ENCODE measurements at places on chromosomes 2 and 18.

- no peak for DNase-seq
Observed at GRCh38 chr2:59752071-59752470, 801.4 kb downstream of the BCL11A start.

DNA sequence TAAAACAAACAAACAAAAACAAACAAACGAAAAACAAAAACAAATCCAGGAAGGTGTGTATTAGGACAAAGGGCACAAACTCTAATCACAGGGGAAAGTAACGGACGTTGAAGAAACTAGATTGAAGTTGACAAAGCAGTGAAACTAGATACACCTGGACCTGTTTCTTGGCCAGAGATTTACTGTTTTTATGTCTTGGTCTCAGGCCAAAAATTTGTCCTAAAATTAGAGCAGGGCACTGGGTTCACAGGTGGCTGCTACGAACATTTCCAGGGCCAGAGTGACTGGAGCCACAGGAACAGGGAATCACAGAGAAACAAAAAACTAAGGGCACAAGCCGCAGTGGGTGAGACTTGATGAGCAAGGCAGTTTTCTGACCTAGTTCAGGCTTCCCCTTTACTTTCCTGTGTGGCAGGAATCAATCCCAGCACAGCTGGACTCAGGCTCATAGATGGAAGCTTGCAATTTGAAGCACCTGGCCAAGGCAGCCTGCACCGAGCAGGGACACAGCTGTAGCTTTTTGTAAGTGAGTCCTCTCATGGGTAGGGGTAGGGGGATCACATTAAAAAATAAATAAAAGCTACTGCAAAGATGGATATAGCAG, 329.4 kb downstream of the DLGAP1 start:
- no peak for DNase-seq

DNA sequence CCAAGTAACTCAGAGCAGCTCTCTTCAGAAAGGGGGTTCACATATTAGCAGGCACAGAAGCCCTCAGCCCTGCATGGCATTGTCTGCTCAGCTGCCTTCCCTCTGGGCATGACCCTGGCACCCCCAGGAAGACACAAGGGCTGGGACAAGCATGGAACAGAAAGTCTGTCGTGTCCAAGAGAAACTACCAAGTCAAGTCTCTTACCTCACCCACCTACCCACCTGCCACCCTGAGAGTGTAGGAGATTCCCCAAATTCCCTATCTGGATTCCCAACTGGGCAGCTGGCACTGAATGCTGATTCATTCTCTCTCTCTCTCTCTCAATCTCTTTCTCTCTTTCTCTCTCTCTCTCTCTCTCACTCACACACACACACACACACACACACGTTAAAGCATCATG, 21.6 kb downstream of the SMAD7 start:
- no peak for DNase-seq

DNA sequence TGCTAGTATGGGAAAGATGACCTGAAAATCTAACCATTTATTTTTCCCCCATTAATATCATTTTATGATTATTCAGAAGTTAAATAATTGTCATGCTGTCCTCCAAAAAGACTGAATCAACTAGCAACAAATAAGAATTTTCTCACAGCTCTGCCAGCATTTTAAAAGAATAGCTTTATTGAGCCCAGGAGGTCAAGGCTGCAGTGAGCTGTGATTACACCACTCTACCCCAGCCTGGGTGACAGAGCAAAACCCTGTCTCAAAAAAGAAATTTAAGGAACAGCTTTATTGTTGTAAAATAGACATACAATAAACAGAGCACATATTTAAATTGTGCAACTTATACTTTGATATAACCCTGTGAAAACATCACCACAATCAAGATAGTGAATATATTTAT, 24.8 kb upstream of the IL1A start:
- DNase-seq = no peak

GRCh38 chr2:66803726-66804125, 368.8 kb downstream of the MEIS1 start:
- DNase-seq = no peak

DNA sequence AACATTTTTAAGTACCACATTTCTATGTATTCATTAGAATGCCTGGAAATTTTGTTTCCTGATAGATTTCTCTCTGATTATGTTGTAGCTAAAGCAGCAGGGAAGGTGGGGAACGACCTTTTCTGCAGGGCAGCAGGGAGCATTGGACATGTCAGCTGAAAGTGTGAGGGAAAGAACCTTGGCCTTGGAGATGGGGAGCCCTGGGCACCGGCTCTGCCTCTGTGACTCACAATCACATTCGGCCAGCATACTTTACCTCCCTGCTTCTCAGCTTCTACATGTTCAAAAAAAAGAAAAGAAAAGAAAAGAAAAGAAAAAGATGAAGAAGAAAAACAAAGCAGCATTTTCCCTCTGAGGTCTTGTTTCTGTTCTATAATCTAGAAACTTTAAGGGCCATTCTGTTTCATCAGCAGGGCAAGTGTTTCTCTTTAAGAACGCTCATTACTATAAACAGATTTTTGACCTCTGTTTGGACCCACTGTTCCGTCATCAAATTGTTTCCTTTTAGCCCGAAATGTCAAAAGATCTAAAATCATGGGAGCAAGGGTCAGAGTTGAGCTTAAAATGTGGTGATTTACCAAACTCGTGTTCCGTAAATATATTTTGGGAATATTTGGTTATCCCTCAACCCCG, 27.9 kb downstream of the SETBP1 start:
- no peak for DNase-seq

DNA sequence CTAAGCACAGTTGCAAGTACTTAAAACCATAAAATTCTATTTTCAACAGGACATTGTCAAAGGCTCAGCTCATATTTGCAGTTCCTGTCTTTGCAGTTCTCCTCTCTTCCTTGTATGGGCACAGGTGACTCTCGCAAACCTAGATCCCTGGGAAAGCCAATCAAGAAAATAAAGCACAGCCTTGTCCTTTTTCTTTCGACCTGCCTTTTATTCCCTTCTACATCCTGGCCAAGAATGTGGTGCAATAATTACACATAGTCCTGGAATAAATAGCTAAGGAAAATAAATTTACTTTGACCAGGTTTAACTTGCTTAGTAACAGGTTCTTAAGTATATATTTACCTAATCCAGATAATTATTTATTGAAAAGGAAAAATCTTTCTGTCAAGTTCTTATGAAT, 20.2 kb downstream of the ATG16L1 start:
- no peak for DNase-seq

DNA sequence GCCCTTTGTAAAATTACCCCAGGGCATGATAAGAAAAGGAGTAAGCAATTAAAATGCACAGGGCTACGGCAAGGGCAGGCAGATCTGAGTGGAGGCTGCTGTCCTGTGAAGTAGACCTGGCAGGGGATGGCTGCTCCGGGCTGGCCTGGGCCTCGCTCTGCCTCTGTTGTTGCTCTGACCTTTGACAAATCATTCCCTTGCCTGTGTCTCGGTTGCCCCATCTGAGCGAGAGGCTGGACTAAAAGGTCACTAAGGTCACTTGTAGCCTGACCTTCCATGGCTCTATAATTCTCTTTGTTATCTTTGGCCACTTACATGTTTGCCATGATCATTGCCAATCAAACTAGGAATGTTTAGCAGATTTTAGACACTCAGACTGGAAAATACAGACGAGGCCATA, 118.1 kb downstream of the KLHL29 start:
- DNase-seq = no peak

DNA sequence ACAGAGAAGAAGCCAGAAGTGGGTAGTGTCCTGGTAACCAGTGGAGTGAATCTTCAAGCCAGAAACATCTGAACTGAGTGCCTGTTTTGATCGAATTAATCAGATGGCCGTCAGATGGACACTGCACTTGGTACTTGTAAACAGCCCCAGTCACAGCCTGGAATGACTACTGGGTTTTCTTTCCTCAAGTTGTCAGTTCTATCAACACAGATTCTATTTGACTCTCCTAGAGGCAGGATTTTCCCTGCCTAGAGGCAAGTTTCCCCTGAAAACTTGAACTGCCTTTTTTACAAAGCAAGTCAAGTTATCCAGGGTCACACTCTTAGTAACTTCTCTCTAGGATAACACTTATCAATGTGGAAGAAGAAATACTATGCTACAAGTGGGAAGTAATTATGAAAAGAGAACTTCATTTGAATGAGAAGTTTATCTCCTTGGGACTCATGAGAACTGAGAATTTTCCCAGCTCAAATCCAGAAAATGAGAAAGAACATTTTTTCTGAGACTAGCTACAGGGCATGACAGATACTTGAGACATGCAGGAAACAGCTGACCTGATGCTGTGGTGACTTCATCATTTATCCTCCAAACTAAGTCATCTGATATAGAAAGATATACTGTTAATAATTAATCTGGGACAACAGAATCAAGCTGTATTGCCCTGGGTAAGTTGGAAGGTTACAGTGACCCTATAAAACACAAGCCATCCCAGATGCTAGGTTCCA, 36.0 kb downstream of the SULT1C2 start:
- no peak for DNase-seq

GRCh38 chr18:55416791-55417190, 171.2 kb downstream of the TCF4 start:
- DNase-seq = no peak
